CMK (cell line): ENCODE measurements at places on chromosomes 7 and 10.

GRCh38 chr7:54336800-54337199 lies 205.4 kb upstream of the VSTM2A start:
- no peak for DNase-seq

GRCh38 chr10:113337142-113337541 lies 215.7 kb upstream of the HABP2 start:
- DNase-seq: no peak

- no peak for DNase-seq
Observed at GRCh38 chr10:124522933-124523871, 61.6 kb downstream of the LHPP start.

- no peak for DNase-seq
Observed at GRCh38 chr7:66110856-66111255, 3.8 kb upstream of the CRCP start.

DNA sequence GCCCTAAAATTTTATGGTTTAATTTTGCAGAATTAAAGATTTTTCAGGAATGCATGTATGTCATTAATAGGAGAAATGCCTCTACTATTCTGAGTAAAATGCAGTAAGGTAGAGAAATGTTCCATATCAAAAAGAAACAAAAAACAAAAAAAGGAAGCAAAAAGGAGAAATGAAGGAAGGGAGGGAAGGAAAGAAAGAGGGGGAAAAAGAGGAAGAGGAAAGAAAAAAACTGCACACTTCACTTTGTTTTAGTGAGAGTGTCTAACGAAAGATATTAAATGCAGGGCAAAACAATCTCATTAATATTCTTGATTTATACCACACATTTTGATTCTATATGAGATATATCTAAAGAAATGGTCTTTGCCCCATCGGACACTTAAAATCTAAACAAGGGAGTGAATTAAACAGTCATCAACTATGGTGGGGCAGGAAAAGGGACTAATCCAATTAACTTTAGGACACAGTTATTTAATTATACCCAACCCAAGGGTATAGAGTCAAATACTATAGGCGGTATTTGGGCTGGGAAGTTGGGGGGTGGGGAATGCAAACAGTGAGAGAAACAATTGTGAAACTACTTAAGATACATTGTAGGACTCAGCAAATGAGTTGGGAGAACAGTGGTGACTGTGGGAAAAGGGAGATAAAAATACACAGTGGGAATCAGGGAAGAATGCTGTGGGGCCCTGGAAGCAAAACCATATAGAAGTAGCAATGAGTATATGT lies 27.0 kb downstream of the IMMP2L start:
- DNase-seq: no peak

DNA sequence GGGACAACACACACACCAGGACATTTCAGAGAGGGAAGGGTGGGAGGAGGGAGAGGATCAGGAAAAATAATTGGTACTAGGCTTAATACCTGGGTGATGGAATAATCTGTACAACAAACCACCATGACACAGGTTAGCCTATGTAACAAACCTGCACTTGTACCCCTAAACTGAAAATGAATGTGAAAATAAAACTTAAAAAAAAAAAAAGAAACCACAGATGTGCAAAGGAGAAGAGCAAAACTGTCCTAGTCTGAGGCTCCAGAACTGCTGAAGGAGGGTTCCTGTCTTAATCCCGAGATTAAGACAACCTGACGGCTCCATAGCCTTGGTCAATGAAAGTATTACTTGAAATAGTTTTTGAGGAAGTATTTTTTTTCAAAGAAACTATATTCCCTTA lies 423.0 kb downstream of the NEBL start:
- no peak for DNase-seq

GRCh38 chr7:156368053-156368843 lies 272.3 kb upstream of the RNF32 start:
- DNase-seq: no peak

DNA sequence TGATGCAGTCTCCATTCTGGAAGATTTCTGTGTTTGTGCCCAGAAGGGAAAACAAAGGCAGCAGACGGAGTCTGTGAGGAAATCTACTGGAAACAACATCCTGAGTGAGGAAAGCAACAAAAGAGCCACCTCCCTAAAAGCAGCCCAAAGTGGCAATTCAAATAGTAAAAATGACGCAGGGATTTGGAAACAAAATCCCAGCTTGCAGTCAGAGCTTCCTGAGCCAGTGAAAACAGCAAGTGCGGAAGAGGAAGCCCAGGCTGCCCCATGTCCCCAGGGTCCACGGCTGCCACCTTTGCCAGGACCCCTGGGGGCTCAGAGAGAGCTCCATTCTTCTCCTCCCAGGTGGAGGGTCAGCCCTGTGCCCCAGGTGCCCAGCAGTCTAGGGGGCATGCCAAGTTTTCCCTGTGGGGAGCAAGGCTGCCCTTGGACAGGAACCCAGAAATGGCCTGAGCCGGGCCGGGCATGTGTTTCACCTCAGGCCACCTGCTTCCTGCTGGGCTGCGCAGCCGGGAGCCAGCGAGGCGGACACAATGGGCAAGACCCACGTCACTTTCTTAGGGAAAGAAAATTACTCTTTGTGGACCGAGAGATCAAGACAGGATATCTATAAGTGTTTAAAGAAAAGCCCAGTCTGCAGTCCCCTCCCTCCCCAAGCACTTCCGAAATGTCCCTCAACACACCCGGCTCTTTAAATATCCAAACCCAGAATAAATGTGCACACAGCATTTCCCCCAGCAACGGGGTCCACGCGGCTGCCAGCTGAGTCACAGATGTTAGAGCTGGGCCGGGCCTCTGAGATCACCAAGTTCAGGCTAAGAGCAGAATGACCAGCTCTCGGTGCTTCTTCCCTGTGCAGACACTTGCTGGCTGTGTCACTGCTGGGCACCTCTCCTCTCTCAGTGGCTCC lies 231.1 kb downstream of the ARHGAP12 start:
- DNase-seq: no peak

DNA sequence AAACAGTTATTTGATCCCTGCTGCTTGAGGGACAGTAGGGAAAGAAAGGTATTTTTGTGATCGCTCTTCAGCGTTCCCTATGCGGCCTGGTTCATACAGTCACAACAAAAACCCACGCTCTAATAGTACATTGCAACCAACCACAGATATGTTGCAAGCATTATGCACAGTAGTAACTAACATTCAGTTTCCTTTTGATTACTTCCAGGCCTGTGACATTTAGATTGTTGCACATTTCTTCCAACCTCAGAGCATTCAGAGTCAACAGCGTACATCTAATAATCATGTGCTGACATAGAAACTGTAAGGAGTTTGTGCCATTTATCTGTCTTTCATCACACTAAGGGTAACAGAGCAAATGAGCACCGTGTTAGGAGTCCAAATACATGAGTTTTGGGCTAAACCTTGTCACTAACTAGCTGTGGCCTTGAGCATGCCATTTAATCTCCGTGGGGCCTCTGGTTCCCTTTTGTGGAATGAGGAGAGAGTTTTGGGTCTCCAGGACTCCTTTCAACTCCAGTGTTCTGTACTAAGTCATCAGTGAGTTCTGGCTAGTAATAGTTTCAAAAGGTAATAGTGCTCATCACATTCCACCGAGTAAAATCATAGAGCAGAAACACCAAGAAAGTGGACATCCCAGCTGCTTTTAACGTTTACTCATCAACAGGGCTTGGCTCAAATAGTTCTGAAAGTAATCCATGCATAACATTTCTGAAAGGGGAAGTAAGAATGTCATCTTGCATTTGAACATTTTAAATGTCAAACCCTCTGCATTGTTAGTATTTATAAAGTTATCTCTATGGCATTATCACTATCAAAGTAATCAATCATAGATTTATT lies 99.0 kb upstream of the FZD1 start:
- DNase-seq: no peak
